Activated naive CD4-positive, alpha-beta T cell treated with anti-CD3 and anti-CD28 coated beads for 36 hours (primary cell): ENCODE measurements at places on chromosomes 6 and 20. TPM values are rescaled to one million over a fixed set of nuclear protein-coding genes. Genes with fewer than 3 reads are reported as not detected.

Gene ROS1
- not detected for total RNA-seq

Gene MUC22
- not detected for total RNA-seq

DNA sequence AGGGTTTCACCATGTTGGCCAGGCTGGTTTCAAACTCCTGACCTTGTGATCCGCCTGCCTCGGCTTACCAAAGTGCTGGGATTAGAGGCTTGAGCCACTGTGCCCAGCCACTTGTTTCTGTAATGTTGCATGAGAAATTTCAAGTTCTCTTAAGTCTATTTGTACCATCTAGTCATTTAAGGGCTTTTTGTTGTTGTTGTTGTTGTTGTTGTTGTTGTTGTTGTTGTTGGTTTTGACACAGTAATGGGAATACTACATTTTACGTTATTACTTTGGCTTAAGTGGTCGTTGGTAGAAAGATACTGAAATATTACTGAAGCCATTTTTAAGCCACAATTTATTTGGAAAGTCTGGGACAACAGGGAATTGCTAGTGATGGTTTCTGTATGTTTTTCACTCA is 52.0 kb downstream of the CSE1L start:
- H3K27me3 ChIP-seq = no peaks in the 10 kb centered on the region
- H3K4me3 ChIP-seq = no peak overlapping the region
- no peak for DNase-seq
- H3K36me3 ChIP-seq = peaks cover 51% of the 10 kb centered on the region

DNA sequence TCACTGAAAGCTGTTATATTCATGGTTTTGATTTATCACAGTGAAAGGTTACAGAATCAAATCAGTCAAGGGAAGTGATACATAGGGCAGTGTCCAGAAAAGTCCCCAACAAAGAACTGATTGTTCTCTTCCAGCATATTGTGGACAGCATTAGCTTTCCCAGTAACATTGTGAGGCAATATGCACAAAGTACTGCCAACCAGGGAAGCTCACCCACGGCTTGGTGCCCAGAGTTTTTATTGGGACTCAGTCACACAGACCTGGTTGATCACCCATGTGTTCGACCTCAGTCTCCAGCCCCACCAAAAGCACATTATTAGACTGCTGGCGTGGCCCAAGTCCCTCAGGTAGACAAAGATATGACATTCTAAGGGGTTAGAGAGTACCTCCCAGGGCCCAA is 76.0 kb downstream of the LCA5 start:
- H3K36me3 ChIP-seq = no peaks in the 10 kb centered on the region
- no peaks in the 10 kb centered on the region for H3K4me1 ChIP-seq
- DNase-seq = no peak

Gene TRAPPC3L
- not detected for total RNA-seq
